ENCODE measurements at places on chromosomes 6 and 20.

DNA sequence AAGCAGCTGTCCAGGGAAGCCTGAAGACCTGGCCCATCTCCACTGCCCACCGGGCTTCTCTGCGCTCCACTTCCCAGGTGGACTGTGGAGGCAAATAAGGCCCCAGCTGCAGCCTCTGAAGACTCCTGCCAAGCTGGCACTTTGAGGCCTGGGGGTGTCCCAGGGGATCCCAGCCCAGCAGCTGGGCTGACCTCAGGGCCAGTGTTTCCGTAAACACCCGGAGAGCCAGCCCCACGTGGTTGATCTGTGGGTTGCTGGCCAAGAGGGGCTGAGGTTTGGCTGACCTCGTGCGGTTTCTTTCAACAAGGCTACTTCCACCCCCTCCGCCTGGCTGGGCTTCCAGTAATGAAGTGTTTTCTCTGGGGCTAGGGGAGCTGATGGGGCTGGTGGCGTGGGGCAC, 12.4 kb upstream of the CCN5 start:
- DNase-seq = no peak

DNA sequence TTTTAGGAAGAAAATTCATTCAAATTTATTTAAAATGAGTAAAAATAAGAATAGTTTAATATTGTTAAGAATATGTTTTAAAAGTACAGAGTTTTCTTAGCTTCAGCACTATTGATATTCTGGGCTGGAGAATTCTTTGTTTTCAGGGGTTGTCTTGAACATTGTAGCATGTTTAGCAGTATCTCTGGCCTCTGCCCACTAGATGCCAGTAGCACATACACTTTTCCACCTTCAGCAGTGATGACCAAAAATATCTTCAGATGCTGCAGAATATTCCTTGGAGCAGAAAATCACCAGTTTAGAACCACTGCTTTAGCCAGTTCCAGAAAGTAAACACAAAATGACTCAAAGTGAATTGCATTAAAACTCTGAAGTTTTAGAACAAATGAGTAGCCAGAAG, 19.4 kb upstream of the SDHAF4 start:
- DNase-seq = no peak

DNA sequence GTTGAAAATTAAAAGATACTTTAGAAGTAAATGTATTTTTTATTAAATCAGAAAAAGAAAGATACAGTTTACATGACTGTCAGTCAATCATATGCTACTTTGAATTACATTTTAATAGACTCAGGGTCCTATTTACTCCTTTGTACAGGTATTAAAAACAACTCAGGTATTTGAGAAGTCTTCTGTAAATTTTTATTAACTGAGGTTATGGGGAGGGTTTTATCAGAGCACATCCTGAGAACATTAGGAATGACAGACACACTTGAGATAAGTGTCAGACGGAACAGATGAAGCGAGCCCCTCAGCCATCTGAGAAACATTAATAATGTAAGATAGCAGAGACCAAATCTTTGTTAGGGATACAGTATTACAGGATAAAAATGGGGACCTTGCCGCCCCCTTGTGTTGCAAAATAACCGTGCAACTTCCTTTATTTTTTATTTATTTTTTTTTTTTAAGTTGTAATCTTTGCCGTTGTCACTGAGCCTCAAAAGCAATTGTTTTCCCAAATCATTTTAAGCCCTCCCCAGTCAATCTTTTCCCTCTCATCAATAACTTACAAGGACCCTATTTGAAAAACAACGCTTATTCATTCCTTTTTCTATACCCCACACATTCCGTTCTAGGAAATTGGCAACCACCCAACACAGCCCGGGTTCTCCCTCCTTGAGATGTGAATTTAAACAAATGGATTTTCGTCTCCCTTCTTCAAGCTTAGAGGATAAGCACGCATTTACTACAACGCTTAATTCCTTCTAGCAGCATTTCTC, 126.7 kb downstream of the BCAS1 start:
- DNase-seq = no peak

GRCh38 chr6:133590196-133590595, 298.7 kb upstream of the TCF21 start:
- DNase-seq = no peak

DNA sequence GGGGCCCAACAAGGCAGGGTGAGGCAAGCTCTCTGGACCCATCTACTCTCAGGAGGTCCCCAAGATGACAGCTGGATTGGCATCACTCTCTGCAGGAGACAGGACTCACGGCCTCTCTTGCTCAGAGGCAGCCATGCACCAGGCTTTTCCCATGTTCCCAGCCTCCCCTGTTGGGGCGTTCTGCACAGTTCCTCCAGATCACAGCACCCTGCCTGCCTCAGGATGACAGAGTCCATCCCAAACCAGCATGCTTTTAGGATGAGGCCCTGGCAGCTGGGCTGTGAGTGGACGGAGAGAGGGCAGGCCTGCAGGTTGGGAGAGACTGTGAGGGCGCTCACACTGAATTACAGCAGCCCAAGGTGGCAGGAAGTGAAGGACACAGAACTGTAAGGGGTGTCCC, 143.2 kb upstream of the MLN start:
- DNase-seq = no peak

- no peak for DNase-seq
These were observed 115.8 kb downstream of the TRERF1 start for GRCh38 chr6:42335896-42336295.

DNA sequence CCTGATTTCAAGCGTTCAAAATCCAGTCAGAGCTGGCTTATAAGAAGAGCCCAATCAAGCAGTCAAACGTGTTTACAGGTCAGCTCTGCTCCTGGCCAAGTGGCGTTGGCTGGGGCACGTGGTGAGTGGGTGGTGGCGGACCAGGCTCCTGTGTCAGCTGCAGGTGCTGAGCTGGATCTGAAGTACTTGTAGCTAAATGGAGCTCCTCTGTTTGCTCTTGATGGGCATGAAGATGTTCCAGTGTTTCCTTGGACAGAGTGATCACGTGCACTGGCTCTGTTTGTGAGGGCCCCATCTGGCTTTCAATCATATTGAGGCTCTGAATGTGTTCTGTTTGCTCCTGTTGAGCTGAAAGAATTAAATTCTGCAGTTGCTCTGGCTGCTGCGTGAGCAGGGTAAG, 10.2 kb upstream of the MICAL1 start:
- DNase-seq = no peak

DNA sequence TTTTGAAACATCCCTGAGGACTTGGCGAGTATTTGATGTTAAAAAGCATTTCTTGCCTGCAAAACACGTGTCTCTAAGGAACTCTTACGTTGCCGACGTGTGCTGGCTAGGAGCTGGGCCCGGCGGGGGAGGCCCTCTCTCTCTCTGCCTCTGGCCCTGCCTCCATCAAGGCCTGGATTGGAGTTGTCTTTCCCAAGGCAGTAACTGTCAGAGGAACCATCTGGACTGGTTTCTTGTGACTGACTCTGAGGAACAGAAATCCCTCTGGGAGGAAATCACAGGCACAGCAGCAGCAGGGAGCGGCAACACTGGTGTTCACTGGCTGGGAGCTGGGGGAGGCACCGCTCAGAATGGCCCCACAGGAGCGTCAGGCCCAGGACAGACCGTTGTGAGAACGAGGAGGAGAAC, 244.2 kb downstream of the NRN1 start:
- DNase-seq = no peak

- no peak for DNase-seq
These were observed 8.6 kb downstream of the SYNDIG1 start for GRCh38 chr20:24477831-24478547.

DNA sequence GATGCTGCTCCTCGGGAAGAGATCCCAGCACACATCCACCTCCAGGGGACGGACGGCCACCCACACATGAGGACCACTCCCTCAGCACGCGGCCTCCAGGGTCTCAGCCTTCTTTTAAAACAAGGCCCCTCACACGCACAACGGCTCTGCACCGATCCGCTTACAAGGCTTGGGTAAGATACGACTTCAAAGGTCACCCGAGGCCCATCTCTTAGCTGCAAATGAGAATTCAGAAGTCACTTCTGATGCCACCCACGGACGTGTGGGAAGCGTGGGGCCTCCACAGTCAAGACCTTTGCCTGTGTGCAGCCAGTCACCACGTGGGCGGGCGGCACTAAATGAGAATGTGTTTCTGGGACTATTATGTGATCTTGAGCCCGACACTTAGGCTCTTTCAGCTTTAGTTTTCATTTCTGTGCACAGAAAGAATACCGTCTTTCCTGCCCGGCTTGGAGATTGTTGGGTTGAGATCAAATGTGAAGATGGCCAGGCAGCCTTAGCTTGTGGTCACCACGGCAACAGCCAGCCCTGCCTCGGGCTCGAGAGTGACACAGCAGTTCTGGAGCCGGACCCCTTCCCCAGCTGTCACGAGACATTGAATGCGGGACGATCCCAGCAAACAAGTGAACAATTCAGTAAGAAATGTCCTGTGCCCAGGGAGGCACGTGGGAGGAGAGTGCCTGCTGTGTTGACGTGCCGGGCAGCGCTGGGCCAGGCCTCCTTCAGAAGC, 91.6 kb downstream of the RAMACL start:
- no peak for DNase-seq

- DNase-seq = no peak
These were observed 442.9 kb downstream of the QKI start for GRCh38 chr6:163857421-163857820.

Data from activated CD4-positive, CD25-positive, alpha-beta regulatory T cell (primary cell).